ENCODE measurements at places on chromosomes 7 and 10. TPM values are rescaled to one million over a fixed set of nuclear protein-coding genes. Genes with fewer than 3 reads are reported as not detected.
A peak's percentile ranks its signal among the peaks of the same experiment; 100 is the strongest.

DNA sequence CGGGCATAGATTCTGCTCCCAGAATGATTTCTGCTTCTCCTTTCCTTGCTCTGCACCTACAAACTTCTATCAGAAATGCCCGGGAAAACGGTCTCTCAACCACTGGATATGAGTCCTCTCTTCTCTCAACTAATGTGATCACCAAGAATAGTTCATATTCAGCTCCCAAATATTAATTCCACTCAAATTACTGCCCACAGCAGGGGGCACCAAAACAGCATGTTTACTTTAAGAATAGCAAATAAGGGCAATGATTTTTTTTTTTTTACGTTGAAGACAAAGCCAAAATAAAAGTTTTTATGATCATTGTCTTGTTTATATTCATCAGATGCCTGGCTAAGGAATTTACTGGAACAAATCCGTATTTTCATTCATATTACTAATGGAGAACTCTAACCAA lies 94.9 kb upstream of the PRSS1 start:
- no peak overlapping the region for H3K27ac ChIP-seq
- H3K4me1 ChIP-seq, result no peaks in the 10 kb centered on the region
- H3K36me3 ChIP-seq, result no peaks in the 10 kb centered on the region
- H3K27me3 ChIP-seq, result no peaks in the 10 kb centered on the region
- H3K4me3 ChIP-seq, result no peak overlapping the region
- DNase-seq, result no peak

GRCh38 chr10:61470740-61471139 lies 17.6 kb upstream of the TMEM26 start:
- H3K4me3 ChIP-seq, result no peak overlapping the region
- H3K4me1 ChIP-seq, result no peaks in the 10 kb centered on the region
- no peaks in the 10 kb centered on the region for H3K27me3 ChIP-seq
- H3K27ac ChIP-seq, result no peak overlapping the region
- no peaks in the 10 kb centered on the region for H3K36me3 ChIP-seq

DNA sequence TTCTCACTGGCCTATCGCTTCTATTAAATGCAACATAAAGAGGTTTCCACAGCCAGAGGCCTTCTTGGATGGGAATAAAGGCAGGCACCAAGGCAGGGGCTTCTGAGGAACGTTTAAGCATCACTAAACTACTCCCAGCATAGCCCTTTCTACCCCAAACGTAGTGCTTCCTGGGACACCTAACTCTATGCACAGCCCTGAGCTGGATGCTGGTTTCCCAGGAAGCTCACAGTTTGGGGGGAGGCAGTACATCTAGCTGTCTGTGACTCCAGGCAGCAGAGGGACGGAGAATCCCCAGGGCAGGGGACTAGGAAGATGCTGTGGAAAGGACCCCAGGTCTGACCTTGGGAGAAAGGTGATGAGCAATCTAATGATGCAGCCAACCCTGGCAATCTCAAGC lies 192.8 kb upstream of the ZMIZ1 start:
- no peaks in the 10 kb centered on the region for H3K36me3 ChIP-seq
- DNase-seq, result no peak
- no peak overlapping the region for H3K27ac ChIP-seq
- H3K4me3 ChIP-seq, result no peak overlapping the region
- no peaks in the 10 kb centered on the region for H3K27me3 ChIP-seq

DNA sequence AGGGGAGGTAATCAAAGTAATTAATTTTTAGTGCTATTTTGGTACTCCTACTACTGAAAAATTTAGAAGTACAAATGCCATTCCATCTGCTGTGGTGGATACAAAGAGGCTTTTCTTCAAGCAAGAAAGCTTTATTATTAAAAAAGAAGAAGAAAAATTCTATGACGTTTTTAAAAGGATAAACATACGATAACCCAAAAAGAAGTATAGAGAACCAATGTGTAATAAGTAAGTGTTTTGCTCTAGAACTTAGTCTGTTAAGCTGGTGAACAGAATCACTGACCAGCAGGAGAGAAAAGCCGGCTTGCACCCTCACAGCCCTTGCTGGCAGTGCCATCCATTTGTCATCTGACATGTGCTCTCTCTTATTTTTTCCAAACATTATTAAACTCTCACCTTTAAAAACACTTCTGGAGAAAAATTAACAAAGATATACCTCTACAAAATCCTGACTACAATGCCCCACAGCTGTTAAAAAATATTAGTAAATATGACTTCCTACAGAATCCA lies 81.5 kb downstream of the SRPK2 start:
- H3K27ac ChIP-seq, result peak overlapping the region; percentile 34
- peaks cover 8% of the 10 kb centered on the region for H3K4me1 ChIP-seq
- no peaks in the 10 kb centered on the region for H3K27me3 ChIP-seq
- DNase-seq, result no peak
- H3K4me3 ChIP-seq, result no peak overlapping the region
- no peaks in the 10 kb centered on the region for H3K36me3 ChIP-seq

GRCh38 chr10:29533046-29533445 lies 101.7 kb downstream of the SVIL start:
- H3K4me3 ChIP-seq, result no peak overlapping the region
- H3K27me3 ChIP-seq, result no peaks in the 10 kb centered on the region
- H3K27ac ChIP-seq, result no peak overlapping the region
- DNase-seq, result no peak

DNA sequence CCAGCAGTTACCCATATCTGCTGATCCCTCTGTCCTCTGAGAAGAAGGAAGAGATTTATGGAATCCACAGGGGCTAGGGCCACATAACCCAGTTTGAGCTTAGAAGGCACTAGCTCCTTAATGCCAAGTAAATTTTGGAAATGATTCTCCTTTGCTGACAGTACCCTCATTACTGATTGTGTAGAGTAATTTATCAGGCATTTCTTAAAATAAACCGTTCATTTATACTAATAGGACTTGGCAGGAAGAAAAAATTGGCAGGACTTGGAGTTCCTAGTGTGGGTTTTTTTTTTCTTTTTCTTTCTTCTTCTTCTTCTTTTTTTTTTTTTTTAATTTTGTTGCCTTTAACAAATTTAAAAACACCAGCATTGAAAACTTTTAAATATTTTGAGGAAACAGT lies 645.7 kb downstream of the SUGCT start:
- no peak overlapping the region for H3K27ac ChIP-seq
- H3K4me3 ChIP-seq, result no peak overlapping the region
- no peak for DNase-seq
- H3K36me3 ChIP-seq, result no peaks in the 10 kb centered on the region
- H3K4me1 ChIP-seq, result no peaks in the 10 kb centered on the region

GRCh38 chr10:71585564-71586290 lies 133.9 kb downstream of the C10orf105 start:
- no peak for DNase-seq
- no peak overlapping the region for H3K4me3 ChIP-seq
- no peaks in the 10 kb centered on the region for H3K4me1 ChIP-seq

DNA sequence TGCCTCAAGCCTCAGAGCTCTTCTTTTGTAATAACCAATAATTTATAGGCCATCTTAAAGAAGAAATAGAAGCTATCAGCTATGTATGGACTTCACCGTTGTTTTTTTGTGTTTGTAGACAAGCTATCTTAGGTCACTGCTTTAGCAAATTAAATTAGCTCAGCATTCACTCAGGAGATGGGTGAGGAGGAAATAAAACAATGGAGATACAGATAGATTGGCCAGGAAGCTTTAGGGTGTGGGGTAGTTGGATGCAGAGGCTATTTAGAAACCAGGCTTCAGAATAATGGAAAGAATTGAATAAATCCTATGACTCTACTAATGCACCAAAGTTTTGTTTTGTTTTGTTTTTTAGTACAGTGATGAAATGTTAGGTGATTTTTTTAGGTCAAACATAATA lies 66.1 kb downstream of the MDFIC start:
- no peaks in the 10 kb centered on the region for H3K36me3 ChIP-seq
- no peak overlapping the region for H3K4me3 ChIP-seq
- H3K4me1 ChIP-seq, result no peaks in the 10 kb centered on the region

DNA sequence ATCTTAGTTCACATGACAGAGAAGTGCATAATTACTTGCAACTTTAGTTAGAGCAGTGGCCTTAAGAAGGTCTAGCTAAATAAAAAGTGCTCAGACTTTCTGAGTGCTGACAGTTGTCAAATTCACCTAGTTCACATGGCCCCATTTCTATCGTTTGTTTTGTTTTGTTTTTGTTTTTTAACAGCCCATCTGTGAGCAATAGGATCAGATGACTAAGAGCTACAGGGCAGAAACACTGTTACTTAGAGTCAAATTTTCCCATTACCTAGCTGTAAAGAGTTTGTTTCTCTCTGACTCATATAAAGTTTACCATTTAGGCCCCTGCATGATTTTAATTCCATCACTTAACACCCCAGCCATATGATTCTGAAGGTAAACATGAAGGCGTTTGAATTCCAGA lies 18.8 kb downstream of the CAV1 start:
- no peak overlapping the region for H3K4me3 ChIP-seq
- peaks cover 6% of the 10 kb centered on the region for H3K36me3 ChIP-seq
- no peak for DNase-seq
- H3K27me3 ChIP-seq, result no peaks in the 10 kb centered on the region
- H3K27ac ChIP-seq, result no peak overlapping the region

DNA sequence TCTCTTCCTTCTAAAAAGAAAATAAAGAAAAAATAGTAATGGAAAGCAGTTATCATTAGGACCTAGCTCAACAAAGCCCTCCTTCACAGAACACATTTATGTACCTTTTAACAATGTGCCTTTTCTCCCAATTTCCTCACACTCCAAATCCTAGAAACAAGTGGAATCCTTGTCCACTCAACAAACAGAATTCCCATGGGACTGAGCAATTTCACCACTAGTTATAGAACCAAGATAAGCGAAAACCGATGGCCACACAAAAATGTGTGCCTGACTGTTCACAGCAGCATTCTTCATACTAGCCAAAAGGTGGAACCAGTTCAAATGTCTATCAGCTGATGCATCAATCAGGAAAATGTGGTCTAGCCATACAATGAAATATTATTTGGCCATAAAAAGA lies 17.3 kb downstream of the DCLRE1C start:
- no peaks in the 10 kb centered on the region for H3K36me3 ChIP-seq
- H3K4me3 ChIP-seq, result no peak overlapping the region
- no peaks in the 10 kb centered on the region for H3K27me3 ChIP-seq
- H3K27ac ChIP-seq, result no peak overlapping the region

DNA sequence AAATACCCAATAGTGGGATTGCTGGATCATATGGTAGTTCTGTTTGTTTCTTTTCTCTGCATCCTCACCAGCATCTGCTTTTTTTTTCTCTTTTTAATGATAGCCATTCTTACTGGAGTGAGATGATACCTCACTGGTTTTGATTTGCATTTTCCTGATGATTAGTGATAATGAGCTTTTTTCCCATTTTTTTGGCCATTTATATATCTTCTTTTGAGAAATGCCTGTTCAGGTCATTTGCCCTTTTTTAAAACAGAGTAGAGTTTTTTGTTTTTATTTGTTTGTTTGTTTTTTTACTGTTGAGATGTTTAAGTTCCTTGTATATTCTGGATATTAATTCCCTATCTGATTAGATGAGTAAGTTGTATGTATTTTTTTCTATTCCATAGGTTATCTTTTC lies 205.8 kb upstream of the KAT6B start:
- no peaks in the 10 kb centered on the region for H3K36me3 ChIP-seq
- H3K4me1 ChIP-seq, result no peaks in the 10 kb centered on the region
- no peak overlapping the region for H3K27ac ChIP-seq
- H3K4me3 ChIP-seq, result no peak overlapping the region
- DNase-seq, result no peak

DNA sequence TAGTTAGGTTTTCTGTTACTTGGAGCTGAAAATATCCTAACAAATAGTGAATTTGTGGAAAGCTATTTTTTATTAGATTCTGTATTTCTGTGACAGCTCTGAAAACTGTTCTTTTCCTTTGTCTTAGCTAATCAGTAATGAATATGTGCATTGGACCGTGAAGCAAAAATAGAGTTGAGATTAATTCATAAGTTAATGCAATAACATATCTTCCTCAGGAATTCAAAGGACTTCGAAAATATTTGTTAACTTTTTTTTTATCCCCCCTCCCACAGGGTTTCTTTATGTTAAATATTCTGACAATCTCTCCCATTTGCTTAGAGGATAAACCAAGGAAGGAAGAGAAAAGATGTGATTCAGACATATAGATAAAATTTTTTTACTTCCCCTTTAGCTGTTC lies 101.4 kb downstream of the PODXL start:
- H3K4me1 ChIP-seq, result no peaks in the 10 kb centered on the region
- H3K4me3 ChIP-seq, result no peak overlapping the region
- DNase-seq, result no peak
- no peaks in the 10 kb centered on the region for H3K36me3 ChIP-seq

GRCh38 chr10:51010977-51011376 lies 63.3 kb upstream of the PRKG1 start:
- DNase-seq, result no peak
- no peaks in the 10 kb centered on the region for H3K36me3 ChIP-seq
- H3K4me3 ChIP-seq, result no peak overlapping the region
- no peak overlapping the region for H3K27ac ChIP-seq
- H3K4me1 ChIP-seq, result no peaks in the 10 kb centered on the region

DNA sequence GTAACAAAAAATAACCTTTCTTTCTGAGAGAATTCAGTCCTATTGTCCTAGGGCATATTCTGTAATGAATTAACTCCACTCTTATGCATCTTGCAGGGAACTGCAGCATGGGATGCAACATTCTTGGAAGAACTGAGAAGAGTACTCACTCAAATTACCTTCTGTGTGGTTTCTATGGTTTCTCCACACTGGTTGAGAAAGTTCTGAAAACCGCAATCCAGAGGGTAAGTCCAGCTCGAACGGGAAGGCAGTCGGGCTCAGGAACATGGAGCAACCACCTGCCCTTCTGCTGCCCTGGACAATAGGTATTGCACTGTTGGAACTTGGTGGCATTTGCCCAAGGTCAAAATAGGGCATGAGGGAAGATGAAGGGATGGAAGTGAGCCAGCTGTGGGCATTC lies 59.6 kb upstream of the CDK13 start:
- DNase-seq, result no peak
- H3K4me3 ChIP-seq, result no peak overlapping the region
- no peaks in the 10 kb centered on the region for H3K4me1 ChIP-seq
- H3K27me3 ChIP-seq, result no peaks in the 10 kb centered on the region
- no peaks in the 10 kb centered on the region for H3K36me3 ChIP-seq
- no peak overlapping the region for H3K27ac ChIP-seq

- no peaks in the 10 kb centered on the region for H3K36me3 ChIP-seq
- H3K27me3 ChIP-seq, result no peaks in the 10 kb centered on the region
- no peak overlapping the region for H3K27ac ChIP-seq
- no peak overlapping the region for H3K4me3 ChIP-seq
- H3K4me1 ChIP-seq, result no peaks in the 10 kb centered on the region
These were observed 168.7 kb upstream of the ITGB1 start for GRCh38 chr10:33126742-33127141.

GRCh38 chr10:125084614-125085257 lies 75.6 kb downstream of the CTBP2 start:
- peak overlapping the region; percentile 77 for H3K27ac ChIP-seq
- no peaks in the 10 kb centered on the region for H3K27me3 ChIP-seq
- no peak overlapping the region for H3K4me3 ChIP-seq
- no peaks in the 10 kb centered on the region for H3K4me1 ChIP-seq
- peak; percentile 59 for DNase-seq
- no peaks in the 10 kb centered on the region for H3K36me3 ChIP-seq

Gene COL1A2
- 94.5 TPM for total RNA-seq

Gene ADARB2
- total RNA-seq, result 2.0 TPM

Gene FAM200A
- total RNA-seq, result 10.2 TPM

Gene TMEM229A
- total RNA-seq, result not detected

GRCh38 chr10:89183571-89183970 lies 23.5 kb downstream of the CH25H start:
- no peak for DNase-seq
- no peaks in the 10 kb centered on the region for H3K27me3 ChIP-seq
- no peaks in the 10 kb centered on the region for H3K36me3 ChIP-seq
- H3K4me1 ChIP-seq, result no peaks in the 10 kb centered on the region
- H3K27ac ChIP-seq, result no peak overlapping the region
- no peak overlapping the region for H3K4me3 ChIP-seq

- H3K4me1 ChIP-seq, result no peaks in the 10 kb centered on the region
- H3K27me3 ChIP-seq, result peaks cover 3% of the 10 kb centered on the region
- no peaks in the 10 kb centered on the region for H3K36me3 ChIP-seq
- H3K4me3 ChIP-seq, result no peak overlapping the region
- no peak for DNase-seq
These were observed 3.4 kb upstream of the NRG3 start for GRCh38 chr10:81871558-81871957.
